ENCODE measurements at places on chromosomes 16 and 17. TPM values are rescaled to one million over a fixed set of nuclear protein-coding genes. Genes with fewer than 3 reads are reported as not detected.

TERB1 gene
- total RNA-seq, result not detected

MRC2 gene
- total RNA-seq, result 2.7 TPM

PLLP gene
- 0.66 TPM for total RNA-seq

OSGIN1 gene
- total RNA-seq, result 0.66 TPM

CMTM2 gene
- total RNA-seq, result 0.45 TPM

CDH13 gene
- not detected for total RNA-seq

PRSS27 gene
- total RNA-seq, result 1.4 TPM

Measured in activated naive CD4-positive, alpha-beta T cell treated with anti-CD3 and anti-CD28 coated beads, Interleukin-2, amount 10 ng/mL, durations not matched to agents 5 hours and 36 hours (primary cell).